ENCODE measurements at places on chromosomes 2 and 18.

DNA sequence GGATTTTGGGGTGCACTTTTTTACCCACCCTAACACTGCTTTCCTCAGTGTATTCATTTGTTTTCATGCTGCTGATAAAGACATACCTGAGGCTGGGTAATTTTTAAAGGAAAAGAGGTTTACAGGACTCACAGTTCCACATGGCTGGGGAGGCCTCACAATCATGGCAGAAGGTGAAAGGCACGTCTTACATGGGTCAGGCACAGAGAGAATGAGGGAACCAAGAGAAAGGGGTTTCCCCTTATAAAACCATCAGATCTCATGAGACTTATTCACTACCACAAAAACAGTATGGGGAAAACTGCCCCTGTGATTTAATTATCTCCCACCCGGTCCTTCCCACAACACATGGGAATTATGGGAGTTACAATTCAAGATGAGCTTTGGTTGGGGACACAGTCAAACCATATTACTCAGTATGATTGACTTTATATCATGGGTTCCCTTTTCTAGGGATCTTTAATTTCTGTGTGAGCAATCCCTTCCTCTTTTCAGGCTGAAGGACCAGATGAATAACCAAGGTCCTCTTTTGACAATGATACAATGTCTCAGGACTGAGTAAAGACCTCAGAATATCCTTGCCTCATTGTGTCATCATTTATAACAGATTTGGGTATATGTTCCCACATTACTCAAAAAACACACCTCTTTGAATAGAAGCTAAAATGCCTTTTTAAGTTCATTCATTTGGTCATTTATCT lies 100.1 kb upstream of the TRIB2 start:
- DNase-seq = no peak

- no peak for DNase-seq
Measured at GRCh38 chr2:212177724-212178123, 360.9 kb downstream of the ERBB4 start.

DNA sequence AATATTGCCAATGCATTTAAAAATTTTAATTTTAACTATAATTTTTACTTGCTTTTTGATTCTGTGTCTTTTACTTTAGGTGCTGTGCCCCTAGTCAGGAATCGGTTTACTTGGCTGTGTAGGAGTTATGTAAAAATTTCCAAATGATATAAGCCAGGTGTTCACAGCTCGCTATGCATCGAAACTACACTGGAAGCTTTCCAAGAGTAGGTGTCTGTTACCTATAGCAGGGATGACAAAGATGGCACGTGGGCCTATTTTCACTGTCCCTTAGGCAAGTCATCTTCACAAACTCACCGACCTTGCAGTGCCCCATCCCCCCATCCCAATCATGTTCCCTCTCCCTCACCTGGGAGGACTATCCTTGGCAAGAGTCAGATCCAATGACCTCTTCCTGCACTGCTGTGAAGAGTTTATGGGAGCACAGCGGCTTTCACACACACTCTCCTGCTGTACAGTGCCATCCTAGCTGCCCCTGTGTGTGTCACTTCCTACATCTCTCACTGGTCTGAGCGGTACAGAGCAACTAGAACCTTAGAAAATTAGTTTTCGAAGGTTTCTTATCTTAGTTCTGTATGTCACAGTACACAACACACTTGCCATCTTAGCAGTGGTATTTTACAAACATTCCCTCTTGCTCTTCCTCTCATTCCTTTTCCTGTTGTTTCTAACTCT lies 49.2 kb upstream of the NAB1 start:
- no peak for DNase-seq

DNA sequence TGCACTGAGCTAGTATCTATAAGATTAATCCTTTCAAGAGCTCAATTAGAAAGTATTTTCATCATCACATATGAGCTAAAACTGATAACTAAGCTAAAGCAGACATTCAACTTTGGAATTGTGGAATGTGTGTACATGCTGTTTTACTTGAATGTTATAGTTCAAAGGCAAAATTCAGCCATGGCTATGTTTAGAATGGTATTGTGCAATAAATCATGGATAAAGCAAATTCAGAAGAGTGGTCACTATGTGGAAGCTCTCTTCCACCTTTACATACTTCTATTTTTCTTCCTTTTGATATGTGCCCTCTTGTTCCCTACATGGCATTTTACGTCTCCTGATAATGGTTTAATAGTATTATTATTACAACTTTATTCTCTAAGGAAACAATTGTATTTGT lies 1366.3 kb upstream of the LRRTM1 start:
- no peak for DNase-seq

- no peak for DNase-seq
Measured at GRCh38 chr18:35717182-35717581, 135.6 kb downstream of the GALNT1 start.

DNA sequence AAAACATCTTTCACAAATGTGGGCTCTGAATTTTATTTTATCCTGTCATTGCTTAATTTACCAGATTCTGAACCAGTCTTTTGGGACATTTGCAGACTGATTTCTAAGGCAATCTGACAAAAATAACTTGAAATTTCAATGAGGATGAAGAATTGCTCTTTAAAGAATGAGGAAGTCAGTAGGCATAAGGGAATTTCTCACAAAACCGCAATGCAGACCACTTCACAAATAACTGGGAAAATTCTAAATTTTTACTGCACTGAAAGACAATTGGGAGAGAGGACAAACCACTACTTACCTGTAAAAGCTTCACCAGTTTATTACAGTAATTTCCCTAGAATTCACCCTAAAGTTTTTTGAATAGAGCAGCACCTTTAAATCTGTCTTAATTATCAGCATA lies 736.3 kb downstream of the NRXN1 start:
- DNase-seq = no peak

DNA sequence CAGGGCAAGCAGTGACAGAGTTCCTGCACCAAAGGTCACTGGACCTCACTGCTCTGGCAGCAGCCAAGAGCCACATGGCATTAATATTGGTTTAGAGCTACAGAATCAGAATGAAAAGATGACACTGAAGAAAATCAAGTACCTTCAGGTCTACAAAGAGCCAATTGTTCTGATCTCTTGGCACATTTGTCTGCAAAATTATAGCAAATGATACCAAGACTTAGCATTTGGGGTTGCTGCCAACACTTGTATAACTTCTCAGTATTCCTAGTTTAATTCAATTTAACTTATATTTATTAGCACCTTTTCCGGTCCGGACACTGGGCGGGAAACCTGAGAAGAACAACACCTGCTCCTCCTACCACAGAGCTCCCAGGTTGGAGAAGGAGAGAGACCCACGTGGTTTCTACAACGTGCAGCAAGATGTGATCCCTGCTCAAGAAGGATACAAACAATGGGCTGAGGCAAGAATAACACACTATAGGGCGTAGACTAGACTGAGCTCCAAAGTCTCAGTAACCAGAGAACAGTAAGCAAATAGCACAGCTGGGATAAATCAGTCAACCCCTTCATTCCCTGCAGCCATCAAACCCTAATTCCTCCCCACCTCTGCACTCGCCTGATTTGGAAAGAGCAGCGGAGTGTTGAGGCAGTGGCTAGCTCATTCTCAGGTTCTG lies 2.4 kb downstream of the LRRC30 start:
- no peak for DNase-seq

GRCh38 chr2:12271589-12271984 lies 445.1 kb upstream of the TRIB2 start:
- DNase-seq = no peak

GRCh38 chr18:11366410-11366809 lies 217.0 kb upstream of the PIEZO2 start:
- peak; percentile 98 for DNase-seq

- no peak for DNase-seq
Measured at GRCh38 chr2:138724327-138724726, 55.9 kb downstream of the NXPH2 start.

GRCh38 chr2:8232871-8233270 lies 449.0 kb upstream of the ID2 start:
- no peak for DNase-seq

DNA sequence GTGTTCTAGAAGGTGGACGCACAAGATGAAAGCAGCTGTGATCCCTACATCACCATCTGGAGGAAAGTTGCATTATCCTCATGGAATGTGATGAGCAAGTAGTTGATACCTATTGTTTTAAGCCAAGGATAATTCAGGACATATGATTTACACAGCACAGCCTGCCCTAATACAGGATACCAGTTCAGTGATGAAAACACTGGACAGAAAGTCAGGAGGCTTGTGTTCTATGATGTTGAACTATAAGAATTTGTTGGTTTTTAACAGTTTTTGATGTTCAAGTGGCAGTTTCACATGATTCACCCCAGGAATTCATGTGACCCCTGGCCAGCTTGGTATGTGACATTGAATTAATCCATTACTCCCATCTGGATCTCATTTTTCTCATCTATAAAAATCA lies 6.2 kb upstream of the CHST10 start:
- DNase-seq = no peak

GRCh38 chr2:190458352-190459107 lies 50.4 kb downstream of the MFSD6 start:
- no peak for DNase-seq

All from foreskin melanocyte (primary cell).